ENCODE measurements at places on chromosomes 16 and 17.

GRCh38 chr17:76830987-76831715, 37.1 kb upstream of the MGAT5B start:
- DNase-seq: no peak

- DNase-seq: no peak
These were observed 35.5 kb upstream of the METTL16 start for GRCh38 chr17:2547176-2547575.

DNA sequence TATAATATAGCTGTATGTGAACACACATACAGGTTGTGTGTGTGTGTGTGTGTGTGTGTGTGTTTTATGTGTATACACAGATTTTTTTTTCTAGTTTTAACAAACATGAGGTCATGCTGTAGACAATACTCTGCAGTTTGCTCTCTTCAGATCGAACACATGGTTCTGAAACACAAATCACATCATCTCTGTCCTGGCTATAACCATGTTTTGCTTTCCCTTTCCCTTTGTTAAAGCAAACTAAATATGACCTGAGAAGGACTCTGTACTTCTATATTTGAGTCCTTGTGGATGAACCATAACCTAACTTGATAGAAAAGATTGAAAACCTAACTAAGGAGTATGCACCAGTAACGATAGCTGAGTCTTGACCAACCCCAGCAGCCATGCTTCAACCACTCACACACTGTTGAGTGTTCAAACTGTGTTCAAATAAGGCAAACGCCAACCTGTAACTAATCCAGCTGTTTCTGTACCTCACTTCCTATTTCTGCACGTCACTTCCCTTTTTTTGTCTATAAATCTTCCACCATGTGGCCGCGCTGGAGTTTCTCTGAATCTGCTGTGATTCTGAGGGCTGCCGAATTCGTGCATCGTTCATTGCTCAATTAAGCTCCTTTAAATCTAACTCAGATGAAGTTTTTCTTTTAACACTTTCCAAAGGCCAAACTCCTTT, 303.8 kb downstream of the HS3ST3B1 start:
- DNase-seq: no peak

DNA sequence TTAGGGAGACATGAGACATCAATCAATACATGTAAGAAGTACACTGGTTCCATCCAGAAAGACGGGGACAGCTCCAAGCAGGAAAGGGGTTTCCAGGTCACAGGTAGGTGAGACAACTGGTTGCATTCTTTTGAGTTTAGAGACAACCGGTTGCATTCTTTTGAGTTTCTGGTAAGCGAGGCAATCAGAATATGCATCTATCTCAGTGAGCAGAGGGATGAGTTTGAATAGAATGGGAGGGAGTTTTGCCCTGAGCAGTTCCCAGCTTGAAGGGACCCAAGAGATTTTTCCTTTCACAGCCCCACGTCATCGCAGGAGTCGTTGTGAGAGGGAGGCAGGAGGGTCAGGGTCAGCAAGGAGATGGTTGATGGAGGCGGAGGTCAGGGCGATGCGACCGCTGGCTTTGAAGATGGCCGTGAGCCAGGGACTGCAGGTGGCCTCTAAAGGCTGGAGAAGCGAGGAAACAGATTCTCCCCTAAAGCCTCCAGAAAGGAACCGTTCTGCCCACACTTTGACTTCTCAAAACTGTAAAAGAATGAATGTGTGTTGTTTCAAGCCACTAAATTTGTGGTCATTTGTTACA, 36.5 kb downstream of the IRF8 start:
- DNase-seq: no peak

DNA sequence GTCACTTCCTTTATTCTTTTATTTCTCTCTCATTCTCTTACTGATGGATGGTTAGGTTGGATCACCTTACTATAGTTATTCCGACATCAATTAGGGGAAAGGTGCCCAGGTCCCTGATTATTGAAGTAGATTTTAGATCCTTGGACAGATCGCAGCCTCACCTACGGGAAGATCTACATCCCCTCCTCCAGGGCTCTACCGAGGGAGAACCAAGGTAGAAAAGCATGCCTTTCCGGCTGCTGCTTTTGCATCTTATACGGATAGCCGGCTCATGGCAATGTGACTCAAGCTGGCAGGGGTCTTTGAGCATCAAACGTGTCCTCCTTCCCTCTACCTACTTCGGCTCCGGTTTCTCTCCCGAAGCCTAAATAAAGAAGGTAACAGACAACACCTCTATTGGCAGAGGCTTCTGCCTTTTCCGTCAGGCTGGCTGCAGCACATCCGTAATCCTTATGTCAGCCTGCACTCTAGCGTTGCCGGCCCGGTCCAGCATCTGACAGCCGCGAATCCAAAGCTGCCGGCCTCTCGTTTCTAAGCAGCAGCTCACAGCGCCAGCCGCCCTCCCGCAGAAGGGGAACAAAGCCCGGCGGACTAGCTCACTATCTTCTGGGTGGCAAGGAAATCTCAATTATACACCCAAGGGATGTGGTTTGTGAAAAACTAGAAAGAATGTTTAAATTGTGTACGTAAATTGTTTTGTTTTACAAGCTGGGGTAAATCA, 46.9 kb downstream of the IRX6 start:
- no peak for DNase-seq
